ENCODE measurements at places on chromosomes 16 and 17.
A peak's percentile ranks its signal among the peaks of the same experiment; 100 is the strongest.

DNA sequence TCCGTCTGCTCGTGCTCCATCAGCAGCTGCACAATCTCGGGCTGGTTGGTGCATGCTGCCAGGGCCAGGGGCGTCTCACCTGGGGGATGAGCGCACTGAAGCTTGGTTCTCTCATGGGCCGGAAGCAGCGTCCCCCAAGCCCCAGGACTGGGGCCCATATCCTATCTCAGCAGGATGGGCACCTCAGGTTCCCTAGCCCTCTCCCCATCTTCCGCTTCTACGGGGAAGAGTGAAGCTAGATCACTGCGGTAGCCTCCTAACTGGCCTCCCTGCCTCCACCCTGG is 24.8 kb downstream of the TRPV3 start:
- DNase-seq: no peak

- no peak for DNase-seq
Measured at GRCh38 chr17:44004761-44005526, 522 bp downstream of the NAGS start.

- no peak for DNase-seq
Measured at GRCh38 chr16:74837056-74837455, 62.4 kb upstream of the FA2H start.

DNA sequence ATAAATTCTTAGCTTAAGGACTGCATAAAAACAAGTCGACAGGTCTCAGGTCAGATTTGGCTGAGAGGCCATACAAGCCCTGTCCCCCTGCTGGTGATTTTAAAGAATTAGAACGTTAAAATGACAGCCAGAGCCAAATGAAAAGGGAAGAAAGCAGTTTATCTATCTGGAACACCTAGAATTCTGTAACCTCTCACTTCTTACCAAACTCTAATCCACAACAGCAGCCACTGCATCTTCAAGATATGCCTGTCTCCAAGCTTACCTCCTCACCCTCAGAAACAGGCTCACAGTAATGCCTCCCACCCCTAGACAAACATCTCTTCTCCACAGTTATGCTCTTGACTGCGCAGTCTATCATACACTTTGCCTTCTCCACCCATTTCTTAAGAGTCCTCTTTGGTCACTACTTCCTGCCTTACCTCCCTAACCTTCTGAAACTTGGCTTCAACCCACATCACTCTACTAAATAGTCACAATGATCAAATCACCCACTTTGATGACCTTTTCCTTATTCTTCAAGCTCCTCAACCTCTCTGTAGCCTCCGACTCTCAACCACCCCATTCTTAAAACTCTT is 14.2 kb downstream of the ANKFY1 start:
- no peak for DNase-seq

DNA sequence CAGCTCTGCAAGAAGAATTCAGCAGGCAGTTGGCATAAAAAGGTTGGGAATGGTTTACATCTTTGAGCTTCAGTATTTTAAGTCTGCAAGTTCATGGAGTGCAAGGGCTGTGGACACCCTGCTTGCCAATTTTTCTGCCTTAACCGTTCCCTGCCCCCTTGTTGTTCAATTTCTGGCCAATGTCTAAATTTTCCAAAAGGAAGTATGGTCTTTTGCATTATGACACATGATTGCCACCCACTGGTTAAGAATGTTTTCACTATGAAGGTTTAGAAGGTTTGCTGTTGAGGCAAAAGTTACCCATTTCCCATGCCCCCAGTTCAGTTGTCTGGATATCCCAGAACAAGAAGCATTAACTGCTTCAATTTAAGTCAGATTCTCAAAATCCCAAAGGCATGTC is 441.9 kb downstream of the CDH13 start:
- no peak for DNase-seq

DNA sequence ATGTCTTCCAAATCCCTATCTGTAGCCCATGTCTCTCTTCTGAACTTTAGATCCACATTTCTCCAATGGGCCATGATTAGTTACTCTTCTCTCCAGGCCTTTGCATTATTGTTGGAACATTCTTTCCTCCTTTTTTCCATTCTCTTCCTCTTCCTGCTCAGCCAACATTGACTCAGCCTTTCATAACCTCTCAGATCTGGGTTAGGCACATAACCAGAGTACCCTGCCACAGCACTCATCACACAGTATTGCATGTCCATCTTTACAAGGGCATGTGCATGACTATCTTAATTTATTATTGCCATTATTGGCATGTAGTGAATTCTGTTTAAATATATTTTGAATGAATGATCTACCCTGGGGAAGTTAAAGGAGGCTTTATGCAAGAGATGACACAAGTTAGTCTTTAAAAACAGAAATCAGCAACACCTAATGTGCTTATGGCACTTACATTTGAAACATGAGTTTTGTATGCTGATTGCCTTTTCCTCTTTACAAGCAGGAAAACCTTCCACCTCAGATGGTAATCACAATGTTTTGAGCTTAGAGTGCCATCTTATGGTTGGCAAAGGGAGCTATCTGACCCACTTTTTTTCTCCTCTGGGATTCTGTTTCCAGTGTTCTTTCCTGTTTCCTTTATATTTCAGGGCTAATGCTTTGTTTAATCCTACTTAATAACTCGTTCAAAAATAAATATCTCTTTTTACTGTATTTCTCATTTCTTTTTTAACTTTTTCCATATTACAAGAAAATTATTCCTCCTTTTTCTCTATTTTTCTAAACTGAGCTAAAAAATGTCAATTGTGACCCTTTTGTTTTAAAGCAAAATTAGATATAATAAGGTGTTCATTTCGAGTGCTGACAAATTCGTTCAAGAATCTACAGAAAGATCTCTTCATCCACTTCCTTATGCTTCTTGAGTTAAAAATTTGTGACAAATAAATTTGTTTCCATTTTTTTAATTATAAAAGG is 151.0 kb upstream of the RBL2 start:
- DNase-seq: no peak

GRCh38 chr16:21301168-21301894 is 23.2 kb upstream of the CRYM start:
- DNase-seq: peak; percentile 8

GRCh38 chr16:54422569-54422978 is 136.0 kb upstream of the IRX3 start:
- no peak for DNase-seq

- DNase-seq: no peak
Measured at GRCh38 chr16:87410530-87410929, 18.4 kb downstream of the MAP1LC3B start.

DNA sequence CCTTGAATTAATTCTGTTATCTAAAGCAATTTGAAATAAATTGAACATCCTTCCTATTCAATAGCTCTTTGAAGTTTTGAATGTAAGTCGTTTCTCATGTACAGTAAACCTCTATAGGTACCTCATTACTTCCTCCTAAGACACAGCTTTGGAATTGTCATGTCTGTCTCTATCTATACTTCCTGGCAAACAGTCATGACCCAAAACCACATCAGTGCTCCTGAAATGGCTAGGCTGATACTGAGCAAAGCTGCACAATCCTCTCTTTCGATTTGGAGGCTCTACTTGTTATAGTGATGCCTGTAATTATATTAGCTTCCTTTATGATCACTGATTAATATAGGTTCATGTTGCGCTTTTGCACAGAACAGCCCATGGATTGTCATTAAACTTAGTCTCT is 110.1 kb downstream of the ADAMTS18 start:
- DNase-seq: no peak

- no peak for DNase-seq
Measured at GRCh38 chr17:73591296-73592078, 52.8 kb downstream of the SDK2 start.

DNA sequence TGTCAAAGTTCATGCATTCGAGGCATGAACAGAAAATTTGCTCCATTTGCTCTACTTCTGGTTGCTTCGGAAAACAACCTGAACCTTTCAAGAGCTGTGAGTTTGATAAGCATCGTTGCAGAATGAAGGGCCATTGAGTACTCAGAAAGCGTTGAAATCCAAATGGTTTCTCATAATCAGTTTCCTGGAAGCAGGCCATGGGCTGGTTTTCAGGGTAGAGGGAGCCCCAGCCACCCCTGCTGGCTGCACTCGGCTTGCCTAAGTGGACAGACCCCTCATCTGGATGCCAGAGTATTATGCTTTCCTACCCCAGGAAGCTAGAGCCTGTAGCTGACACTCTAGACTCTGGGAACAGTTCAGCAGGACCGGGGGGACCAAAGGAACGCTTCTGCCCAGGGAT is 24.4 kb downstream of the SCNN1G start:
- DNase-seq: no peak

DNA sequence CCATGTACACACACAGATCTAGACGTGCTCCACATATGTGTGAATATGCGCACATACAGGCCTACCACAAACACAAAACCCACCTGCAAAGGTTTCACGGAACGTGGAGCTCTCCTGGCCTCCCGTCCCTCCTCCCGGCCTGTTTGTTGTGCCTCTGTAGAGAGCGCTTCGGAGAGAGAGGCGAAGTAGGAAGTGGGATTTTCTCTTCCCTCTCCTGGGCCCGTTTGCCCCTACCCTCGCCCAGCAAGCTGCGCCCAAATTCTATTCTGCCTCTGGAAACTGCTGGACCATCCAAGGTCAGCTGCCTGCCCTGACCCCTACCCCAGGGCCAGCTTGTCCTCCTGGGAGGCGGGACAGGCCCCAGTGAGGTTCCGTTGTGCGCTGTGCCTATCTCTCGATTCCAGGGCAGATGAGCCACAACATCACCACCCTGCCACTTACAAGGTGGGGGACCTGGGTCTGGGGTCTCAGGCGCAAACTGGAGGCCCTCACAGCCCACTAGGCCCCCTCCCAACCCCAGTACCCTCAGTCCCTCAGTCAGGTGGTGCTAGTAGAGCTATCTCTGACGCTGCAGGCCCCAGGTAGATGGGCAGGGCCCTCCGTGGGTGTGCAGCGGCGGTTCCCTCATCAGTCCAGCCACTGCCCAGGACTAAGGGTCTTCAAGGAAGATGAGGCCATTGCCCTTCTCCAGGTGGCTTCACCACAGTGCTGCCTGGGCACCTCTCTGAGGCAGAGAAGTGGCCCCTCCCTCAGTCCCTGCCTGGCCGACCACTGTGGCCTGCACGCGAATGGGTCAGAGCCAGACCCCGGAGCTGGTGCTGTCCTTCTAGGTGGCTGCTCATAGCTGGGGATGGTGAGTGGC is 54.2 kb downstream of the BEAN1 start:
- DNase-seq: no peak

- peak; percentile 84 for DNase-seq
Measured at GRCh38 chr17:74379495-74380085, 12.3 kb downstream of the GPR142 start.

All from activated T-helper 9 cell treated with anti-CD3 and anti-CD28 coated beads, Interleukin-2, amount 50 U/mL, for 16 hours (primary cell).